Activated CD4-positive, alpha-beta memory T cell treated with anti-CD3 and anti-CD28 coated beads, Interleukin-2, amount 10 ng/mL, durations not matched to agents 7 days and 5 days (primary cell): ENCODE measurements at places on chromosomes 13 and 19.

DNA sequence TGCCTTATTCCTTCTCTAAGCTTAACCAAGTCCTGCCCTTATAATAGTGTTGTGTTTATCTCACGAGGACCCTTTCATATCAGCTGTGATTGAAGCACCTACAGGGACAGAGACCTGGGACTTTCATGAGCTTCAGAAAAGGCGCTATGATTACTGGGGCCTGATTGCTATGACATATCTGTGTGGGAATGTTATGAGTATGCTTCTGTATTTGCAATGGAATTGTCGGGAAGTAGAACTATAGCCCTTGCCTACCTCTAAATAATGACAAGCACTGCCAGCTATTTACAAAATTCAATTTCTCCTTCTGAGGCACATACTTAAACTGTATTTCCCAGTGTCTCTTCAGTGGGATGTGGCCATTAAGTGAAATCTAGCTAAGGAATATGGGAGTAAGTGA is 191.5 kb downstream of the LHFPL6 start:
- no peak for DNase-seq

DNA sequence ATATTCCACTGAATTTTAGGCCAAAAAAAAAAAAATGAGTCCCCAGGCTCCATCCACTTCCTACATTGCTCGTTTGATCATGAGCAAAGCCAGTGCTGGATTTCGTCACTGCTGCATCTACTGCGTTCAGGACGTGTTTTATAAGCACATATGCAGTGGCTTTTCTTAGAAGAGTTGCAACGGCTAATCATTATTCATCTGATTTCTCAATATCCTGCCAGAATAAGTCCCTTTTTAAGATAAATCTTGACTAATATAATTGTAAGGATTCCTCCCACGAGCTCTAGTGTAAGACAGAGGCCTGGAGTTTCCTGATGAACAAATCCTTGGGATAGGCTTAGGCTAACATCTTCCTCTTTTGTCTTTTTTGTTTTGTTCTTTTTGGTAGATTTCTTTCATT is 19.5 kb downstream of the FAM124A start:
- no peak for DNase-seq

GRCh38 chr19:33246709-33247440 is 21.2 kb upstream of the SLC7A10 start:
- no peak for DNase-seq

DNA sequence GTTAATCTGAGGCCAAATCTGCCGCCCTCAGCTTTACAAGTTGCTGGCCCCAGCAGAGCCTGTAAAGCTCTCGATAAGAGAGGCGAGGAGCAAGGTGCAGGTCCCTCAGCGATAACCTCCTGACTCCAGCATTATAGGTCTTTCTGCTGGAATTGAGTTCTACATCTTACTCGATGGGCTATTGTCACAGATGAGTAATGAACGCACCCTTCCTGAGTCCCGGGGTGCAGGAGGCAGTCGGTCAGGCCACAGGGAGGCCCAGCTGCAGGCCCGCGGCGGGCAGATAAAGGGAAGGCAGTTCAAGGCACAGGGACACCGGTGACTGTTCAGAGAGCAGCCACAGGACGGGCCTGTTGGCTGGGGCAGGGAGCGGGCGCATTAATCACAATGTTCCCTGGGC is 157.6 kb upstream of the OBI1 start:
- DNase-seq, result no peak

DNA sequence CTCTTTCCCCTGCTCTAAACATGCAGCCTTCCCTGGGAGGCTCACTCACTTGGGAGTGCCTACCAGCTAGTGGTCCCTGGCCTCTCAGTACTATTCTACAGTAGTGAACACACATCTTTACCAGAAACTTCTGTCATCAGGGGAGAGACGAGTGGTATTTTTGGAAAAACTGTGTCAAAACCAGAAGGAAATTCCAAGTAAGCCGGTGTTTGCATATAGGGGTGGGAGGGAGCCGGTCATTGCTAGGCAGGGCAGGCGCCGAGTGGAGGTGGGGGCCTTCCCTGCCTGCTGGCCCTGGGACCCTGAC is 7.0 kb downstream of the RPS9 start:
- no peak for DNase-seq

GRCh38 chr13:101916108-101916774 is 463.8 kb downstream of the ITGBL1 start:
- no peak for DNase-seq

- DNase-seq, result no peak
These were observed 24.2 kb upstream of the C1QTNF9B start for GRCh38 chr13:23921451-23921888.

GRCh38 chr19:28934631-28935030 is 278.3 kb downstream of the UQCRFS1 start:
- no peak for DNase-seq

- DNase-seq, result no peak
These were observed 1.9 kb downstream of the ISOC2 start for GRCh38 chr19:55459551-55459949.

DNA sequence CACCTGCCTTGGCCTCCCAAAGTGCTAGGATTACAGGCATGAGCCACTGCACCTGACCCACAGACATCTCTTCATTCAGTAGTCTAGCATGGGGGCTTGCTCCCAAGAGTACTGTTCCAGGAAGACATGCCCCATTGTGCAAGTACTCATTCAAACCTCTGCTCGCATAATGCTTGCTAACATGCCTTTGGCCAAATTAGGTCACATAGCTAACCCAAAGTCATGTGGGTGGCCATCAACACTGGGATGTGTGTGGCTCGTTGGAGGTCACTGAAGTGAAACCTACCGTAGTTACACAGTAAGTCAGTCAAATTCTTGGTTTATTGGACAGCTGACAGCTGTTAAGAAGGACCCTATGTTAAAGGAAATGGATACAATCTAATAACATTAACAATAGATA is 20.3 kb downstream of the RFXAP start:
- no peak for DNase-seq

GRCh38 chr19:55058781-55059610 is 4.0 kb downstream of the RDH13 start:
- no peak for DNase-seq

- no peak for DNase-seq
These were observed 253.8 kb downstream of the SLITRK5 start for GRCh38 chr13:87925006-87925405.

DNA sequence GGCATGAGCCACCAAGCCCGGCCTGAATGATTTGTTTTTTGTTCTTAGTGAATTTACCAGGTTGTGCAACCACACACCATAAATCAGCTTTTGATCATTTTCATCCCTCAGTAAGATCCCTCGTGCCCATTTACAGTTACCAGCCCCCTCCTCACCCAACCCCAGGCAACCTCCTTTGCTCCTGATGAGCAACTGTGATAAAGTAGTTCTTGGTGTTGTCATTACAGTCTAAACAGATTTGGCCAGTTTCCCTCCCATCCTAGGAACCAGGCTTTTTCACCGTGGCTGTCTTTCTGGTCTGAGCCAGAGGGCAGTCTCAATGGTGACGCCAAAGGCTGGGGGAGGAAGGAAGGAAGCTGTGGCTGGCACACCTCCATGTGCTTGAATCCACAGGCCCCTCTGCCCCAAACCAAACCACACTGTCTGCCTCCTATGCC is 61.2 kb upstream of the WDFY2 start:
- DNase-seq, result peak; percentile 72

- DNase-seq, result peak; percentile 59
These were observed 7.0 kb downstream of the PGLYRP1 start for GRCh38 chr19:46015687-46016425.

DNA sequence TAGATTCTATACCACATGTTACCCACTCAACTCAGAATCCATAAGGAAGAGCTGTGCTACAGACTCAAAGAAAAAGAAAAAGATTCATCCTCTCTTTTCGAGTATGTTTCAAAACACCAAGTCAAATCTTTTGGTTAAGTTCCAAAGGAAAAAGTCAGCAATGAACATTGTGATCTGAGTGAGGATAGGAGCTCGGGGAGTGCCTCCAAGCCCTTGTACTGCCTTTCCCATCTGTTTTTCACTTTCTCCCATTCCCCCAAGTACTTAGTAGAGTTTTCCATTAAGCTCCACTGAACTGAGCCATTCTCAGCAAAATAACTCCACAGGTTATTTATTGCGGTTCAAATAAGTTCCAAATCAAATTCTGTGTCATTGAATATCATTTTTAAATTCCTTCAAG is 47.7 kb upstream of the MAB21L1 start:
- DNase-seq, result no peak

DNA sequence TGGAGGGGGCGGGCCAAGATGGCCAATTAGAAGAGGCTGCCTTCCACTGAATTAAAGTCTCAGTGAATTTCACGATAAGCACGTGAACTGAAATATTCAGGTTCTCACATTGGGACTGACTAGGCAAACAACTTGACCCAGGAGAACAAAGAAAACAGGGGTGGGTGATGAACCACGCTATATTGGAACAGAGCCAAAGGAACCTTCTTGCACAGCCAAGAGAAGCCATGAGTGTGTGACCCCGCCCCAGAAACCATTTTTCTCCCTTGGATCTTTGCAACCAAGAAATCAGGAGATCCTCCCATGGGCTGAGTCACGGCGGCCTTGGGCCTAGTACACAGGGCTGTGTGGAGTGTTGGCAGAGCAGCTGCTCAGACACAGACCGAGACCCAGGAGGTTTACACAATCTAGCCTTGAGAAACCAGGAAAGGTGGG is 36.8 kb downstream of the ERICH4 start:
- no peak for DNase-seq

DNA sequence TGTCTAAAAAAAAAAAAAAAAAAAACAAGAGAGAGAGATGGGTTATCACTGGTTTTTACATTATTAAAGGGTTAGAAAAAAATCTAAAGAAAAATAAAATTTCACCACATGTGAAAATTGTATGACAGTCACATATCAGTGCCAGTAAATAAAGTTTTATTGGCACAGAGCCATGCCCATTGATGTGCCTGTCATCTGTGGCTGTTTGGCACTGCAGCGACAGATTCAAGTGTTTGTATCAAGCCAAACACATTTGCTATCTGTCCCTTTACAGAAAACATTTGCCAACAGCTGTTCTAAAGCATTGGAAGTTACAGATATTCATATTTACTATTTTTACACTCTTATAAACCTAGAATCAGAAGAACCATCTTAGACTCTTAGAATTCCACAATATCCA is 16.3 kb downstream of the FCHO1 start:
- DNase-seq, result no peak

DNA sequence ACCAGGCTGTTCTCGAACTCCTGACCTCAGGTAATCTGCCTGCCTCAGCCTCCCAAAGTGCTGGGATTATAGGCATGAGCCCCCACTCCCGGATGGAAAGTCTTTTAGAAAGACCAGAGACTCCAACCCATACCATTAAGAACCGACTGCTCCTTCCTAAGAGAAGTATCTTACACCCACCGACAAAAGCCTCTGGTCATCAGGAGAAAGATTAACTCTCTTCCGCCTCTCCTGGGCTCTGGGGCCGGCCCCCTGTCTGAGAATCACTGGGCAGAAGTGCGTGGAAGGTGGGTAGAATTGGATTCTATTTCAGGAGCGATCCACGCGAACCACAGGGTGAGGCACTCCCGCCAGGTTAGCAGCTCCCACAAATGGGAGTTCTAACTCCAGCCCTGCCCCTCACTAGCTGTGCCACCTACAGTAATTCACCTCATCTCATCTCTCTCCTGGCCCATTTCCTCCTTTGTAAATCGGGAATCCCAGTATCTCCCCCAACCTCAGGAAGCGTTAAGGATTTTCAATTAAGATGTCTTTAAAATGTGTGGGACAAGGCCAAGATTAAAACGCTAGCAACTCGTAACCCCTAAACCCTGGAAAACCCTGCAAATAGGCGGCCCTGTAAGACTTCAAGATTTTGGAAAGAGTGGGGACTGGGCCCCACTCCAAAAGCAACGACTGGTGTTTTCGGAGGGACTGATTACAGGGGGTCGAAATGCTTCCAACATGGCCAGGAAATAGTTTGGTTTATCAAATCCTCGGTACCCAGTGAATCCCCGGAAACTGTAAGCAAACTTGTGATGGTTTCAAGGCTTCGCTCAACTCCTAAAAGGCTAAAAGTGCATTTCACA is 1.3 kb downstream of the HNRNPL start:
- no peak for DNase-seq

DNA sequence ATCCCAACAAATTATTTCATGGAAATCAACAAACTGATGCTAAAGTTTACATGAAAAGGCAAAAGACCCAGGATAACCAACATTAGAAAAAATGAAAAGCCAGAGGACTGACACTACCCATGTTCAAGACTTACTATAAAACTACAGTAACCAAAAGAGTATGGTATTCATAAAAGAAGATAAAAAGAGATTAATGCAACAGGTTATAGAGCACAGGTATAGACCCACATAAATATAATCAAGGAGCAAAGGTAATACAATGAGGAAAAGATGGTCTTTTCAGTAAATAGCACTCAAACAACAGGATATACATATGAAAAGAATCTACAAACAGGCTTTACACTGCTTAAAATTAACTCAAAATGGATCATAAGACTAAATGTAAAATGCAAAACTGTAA is 1342.7 kb downstream of the UQCRFS1 start:
- no peak for DNase-seq

- no peak for DNase-seq
These were observed 470 bp downstream of the ZNF835 start for GRCh38 chr19:56670961-56671612.

DNA sequence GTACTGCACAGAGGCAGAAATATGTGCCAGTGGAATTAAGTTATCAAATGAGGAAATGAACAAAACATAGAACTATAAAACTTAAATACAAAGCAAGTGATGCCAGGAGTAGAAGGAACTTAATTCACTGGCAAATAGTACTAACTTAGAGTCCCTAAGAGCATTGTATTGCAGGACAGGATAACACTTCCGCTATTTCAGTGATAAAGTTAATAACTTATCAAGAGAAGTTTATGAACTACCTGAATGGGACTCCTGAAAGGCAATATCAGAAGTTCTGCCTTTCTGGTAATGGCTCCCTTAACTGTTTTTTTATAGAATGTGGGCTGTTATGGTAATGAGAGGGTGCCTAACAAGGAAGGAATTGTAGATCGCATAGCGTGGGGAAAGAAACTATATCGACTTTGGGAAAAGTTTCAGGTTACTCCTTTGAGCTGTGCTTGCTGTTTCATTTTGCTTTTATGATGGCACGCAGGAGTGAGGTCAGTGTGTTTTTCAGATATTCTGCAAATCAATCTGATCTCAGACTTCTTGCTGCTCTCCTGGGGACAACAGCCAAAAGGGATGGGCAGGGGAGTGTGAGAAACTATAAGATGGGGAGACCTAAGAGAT is 95.3 kb upstream of the MLNR start:
- DNase-seq, result no peak

- no peak for DNase-seq
These were observed 31.0 kb downstream of the FOXO1 start for GRCh38 chr13:40635315-40635995.

GRCh38 chr13:113148407-113148806 is 10.0 kb upstream of the PROZ start:
- no peak for DNase-seq

- DNase-seq, result no peak
These were observed 9.3 kb downstream of the ZNF526 start for GRCh38 chr19:42229301-42229854.

GRCh38 chr13:24124789-24125476 is 35.6 kb upstream of the SPATA13 start:
- no peak for DNase-seq

- DNase-seq, result no peak
These were observed 270.6 kb downstream of the PCDH20 start for GRCh38 chr13:61144834-61145593.
